Suprapubic skin (tissue), 4 donors: ENCODE measurements at places on chromosomes 11 and 22. TPM values are rescaled to one million over a fixed set of nuclear protein-coding genes. Genes with fewer than 3 reads are reported as not detected.

Gene CALCB
- not detected for total RNA-seq

GRCh38 chr22:50010676-50011446, 1.7 kb downstream of the IL17REL start:
- no peak overlapping the region for H3K27ac ChIP-seq
- H3K27me3 ChIP-seq: peaks cover 71% of the 10 kb centered on the region
- H3K4me3 ChIP-seq: peak overlapping the region; percentile 37
- peaks cover 34% of the 10 kb centered on the region for H3K4me1 ChIP-seq
- DNase-seq: no peak

Gene OR6M1
- not detected for total RNA-seq

GRCh38 chr11:131602431-131602830, 232.0 kb downstream of the NTM start:
- no peak overlapping the region for H3K4me3 ChIP-seq
- H3K4me1 ChIP-seq: no peaks in the 10 kb centered on the region
- DNase-seq: no peak
- H3K27me3 ChIP-seq: no peaks in the 10 kb centered on the region
- no peak overlapping the region for H3K27ac ChIP-seq

Gene PRR5L
- total RNA-seq: 3.4 TPM

DNA sequence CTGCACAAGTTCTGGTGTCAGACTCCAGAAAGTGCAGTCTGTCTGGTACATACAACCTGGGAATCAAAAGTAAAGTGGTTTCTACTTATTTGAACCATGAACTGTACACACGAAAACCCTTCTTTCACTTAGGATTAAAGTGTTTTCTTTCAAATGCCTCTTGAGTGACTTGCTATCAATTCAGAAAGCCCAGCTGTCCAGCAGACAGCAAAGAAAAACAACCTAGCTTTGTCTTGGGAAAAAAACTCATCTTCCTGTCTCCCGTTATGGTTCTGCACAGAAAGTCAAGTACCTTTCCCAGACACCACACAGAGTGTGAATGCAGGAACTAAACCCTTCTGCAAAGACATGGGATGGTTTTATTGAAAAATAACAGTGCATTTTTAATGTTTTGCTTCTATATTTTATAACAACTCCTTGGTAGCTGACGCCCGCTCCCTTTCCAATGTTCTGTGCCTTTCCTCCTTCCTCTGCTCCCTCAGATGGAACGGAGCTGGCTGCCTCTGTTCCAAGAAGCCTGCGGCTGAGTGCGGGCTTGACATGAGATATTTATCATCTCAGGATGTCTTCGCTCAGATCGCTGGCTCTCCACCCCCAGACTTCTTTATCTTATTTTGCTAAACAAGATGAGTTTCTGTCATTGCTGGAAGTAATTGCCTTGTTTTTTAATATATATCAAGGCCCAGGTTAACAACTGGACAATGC, 322.3 kb upstream of the B3GAT1 start:
- no peak overlapping the region for H3K4me3 ChIP-seq
- peaks cover 7% of the 10 kb centered on the region for H3K27me3 ChIP-seq
- no peak overlapping the region for H3K27ac ChIP-seq
- peak; percentile 46 for DNase-seq

Gene OSM
- total RNA-seq: not detected

GRCh38 chr11:3188496-3189195, 23.5 kb upstream of the OSBPL5 start:
- no peaks in the 10 kb centered on the region for H3K27me3 ChIP-seq
- no peak overlapping the region for H3K27ac ChIP-seq
- peak; percentile 72 for DNase-seq
- no peaks in the 10 kb centered on the region for H3K4me1 ChIP-seq

Gene MIOX
- total RNA-seq: not detected

- no peaks in the 10 kb centered on the region for H3K36me3 ChIP-seq
- H3K4me1 ChIP-seq: no peaks in the 10 kb centered on the region
- H3K4me3 ChIP-seq: no peak overlapping the region
- no peak overlapping the region for H3K27ac ChIP-seq
- peaks cover 6% of the 10 kb centered on the region for H3K27me3 ChIP-seq
- DNase-seq: no peak
Measured at GRCh38 chr22:50070366-50070765, 12.3 kb upstream of the TTLL8 start.

GRCh38 chr11:82969811-82970210, 68.3 kb downstream of the DDIAS start:
- no peak for DNase-seq
- no peaks in the 10 kb centered on the region for H3K4me1 ChIP-seq
- H3K4me3 ChIP-seq: no peak overlapping the region

Gene SERPING1
- total RNA-seq: 144 TPM

DNA sequence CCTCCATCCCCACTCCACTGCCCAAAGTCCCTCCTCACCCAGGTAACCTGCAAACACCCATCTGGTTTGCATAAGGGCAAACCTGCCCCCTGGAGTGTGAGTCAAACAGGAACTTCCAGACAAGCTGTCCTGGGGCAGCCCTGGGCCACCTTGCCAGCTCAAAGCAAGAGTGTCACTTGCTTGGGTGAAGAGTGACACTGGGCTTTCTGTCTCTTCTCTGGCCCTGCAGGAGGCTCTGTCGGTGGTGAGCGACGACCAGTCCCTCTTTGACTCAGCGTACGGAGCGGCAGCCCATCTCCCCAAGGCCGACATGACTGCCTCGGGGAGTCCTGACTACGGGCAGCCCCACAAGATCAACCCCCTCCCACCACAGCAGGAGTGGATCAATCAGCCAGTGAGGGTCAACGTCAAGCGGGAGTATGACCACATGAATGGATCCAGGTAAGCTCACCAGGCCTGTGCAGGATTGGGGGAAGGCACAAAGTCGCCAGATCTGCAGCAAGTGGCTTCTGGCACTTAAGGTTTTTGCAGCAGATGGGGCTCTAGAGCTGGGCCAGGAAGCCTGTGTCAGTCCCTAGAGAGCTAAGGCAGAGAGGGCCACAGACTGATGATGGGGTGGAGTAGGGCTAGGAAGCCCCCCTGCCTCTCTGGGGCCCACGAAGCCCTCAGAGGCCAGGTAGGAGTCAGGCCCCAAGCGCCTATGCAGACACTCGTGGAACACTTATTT, 64.2 kb downstream of the FLI1 start:
- H3K27me3 ChIP-seq: no peaks in the 10 kb centered on the region
- H3K36me3 ChIP-seq: peaks cover 5% of the 10 kb centered on the region
- no peak overlapping the region for H3K27ac ChIP-seq
- no peaks in the 10 kb centered on the region for H3K4me1 ChIP-seq
- H3K4me3 ChIP-seq: no peak overlapping the region
- no peak for DNase-seq

- no peak overlapping the region for H3K27ac ChIP-seq
- H3K4me1 ChIP-seq: peaks cover 17% of the 10 kb centered on the region
- no peaks in the 10 kb centered on the region for H3K27me3 ChIP-seq
Measured at GRCh38 chr22:47139013-47139789, 376.8 kb downstream of the TBC1D22A start.

Gene DDIAS
- 1.5 TPM for total RNA-seq
